ENCODE measurements at places on chromosomes 2 and 18.

- no peak for DNase-seq
These were observed 86.3 kb downstream of the PMS1 start for GRCh38 chr2:189870381-189871085.

DNA sequence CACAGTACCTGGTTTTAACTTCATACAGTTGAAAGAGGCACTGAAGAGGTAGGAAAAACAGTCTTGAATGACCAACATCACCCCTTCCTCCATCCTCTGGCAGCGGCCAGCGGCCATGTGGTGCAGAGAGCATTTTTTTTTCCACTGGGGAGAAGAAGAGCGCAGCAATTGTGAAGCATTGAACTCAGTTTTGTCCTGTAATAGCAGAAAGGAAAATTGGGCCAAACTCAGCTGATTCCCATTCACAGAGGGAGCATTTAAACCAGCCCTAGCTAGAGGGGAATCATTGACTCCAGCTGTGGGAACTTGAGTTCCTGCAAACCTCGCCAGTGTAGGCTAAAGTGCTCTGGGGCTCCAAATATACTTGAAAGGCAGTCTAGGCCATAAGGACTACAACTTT, 316.6 kb upstream of the CHST9 start:
- DNase-seq: no peak

DNA sequence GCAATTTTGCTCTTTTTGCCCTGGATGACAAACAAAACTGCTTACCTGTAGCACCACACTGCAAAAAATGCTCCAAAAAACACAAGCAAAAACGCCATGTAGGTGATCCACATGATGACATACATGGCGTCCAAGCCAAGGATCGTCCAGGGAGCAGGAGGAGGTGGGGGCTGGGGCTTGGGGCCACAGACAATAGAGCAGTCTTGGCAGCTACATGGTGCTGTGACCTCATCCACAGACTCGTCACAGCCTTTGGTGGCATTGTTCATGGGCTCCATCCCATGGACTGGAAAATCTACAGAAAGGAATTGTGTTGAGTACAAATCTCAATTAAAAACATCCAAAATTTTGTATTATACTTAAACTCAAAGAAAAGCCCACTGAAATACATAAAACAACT, 26.1 kb downstream of the NPC1 start:
- no peak for DNase-seq

GRCh38 chr18:37729716-37730115, 164.1 kb upstream of the CELF4 start:
- no peak for DNase-seq

GRCh38 chr18:48733643-48734253, 194.9 kb downstream of the CTIF start:
- DNase-seq: no peak

- no peak for DNase-seq
These were observed 255.3 kb upstream of the ID2 start for GRCh38 chr2:8426550-8426949.

DNA sequence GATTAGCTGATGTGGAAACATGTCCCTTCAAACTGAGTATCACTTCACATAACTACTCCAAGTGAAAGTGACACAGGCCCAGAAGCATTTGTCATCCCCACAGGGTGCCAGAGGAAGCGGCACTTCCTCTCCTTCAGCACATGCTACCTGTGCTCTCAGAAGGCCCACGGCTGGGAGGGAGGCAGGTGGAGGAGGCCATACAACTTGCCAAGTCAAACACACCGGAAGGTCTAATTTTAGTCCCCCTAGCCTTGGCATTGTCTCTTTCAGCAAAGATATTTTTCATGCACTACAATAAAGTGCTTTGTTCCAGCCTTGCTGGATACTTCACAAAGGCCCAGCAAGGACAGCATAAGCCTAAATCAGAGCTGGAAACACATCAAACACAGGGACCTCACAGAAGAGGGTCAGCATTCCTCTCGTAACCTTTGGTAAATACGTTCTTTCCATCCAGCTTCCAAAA, 38.0 kb downstream of the VSNL1 start:
- DNase-seq: no peak

DNA sequence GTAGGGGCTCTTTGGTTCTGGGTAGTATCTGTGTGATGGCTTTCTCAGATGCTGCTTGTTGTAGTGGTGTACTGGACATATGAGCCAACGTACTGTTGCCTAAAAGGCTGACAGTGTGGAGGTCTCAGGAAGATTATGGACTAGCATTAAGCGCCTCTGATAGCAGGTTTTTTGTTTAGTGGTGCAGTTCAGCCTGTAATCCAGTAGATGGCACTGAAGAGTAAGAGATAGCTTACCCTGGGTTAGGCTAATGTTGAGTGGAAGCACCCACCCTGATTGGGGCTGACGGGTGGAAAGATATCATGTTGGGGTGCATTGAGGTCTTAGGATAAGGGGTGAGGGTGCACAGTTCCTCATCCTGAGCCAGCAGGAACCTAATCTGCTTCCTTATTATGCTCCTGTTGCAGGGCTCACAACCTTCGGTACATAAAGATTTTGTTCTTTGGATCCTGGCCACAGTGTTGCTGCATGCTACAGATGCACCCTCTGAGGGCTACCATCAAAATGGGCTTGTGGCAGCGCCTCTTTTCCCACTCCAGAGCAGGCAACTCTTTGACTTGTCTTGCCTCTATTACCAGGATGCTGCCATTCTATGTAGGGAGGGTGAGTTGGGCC, 79.6 kb downstream of the MSTN start:
- DNase-seq: no peak

DNA sequence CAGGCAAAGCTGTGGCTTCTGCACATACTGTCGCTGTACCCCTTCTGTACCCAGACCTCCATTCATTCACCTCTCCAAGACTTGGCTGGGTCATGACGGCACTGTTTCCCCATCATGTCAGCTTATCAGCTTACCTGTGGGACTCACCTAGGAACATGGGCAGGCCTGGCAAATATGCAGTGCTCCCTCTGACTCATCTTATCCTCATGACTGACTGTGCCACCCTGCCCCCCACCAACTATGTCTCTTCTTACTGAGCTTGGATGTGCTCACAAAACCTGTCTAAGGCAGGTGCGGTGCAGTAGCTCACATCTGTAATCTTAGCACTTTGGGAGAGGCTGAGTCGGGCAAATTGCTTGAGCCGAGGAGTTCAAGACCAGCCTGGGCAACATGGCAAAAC, 152.4 kb downstream of the MGAT5 start:
- no peak for DNase-seq

GRCh38 chr18:69871363-69871762, 76.3 kb downstream of the CD226 start:
- no peak for DNase-seq

DNA sequence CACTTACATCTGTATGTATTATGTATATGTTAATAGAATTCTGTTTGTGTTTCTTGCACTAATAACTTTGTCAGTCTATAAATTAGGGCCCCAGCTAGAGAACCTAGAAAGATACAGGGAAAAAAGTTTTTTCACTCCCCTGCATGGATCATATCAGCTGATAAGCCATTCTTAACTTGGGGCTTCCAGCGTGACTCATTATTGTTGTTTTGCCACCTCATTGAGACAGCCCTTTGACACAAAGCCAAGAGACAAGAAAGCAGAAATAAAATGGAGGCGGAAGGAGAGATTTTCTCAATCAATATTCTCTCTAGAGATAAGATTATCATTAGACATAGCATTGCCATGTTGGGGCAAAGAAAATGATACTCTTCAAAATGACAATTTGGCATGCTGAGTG, 93.4 kb downstream of the AKAIN1 start:
- DNase-seq: no peak

GRCh38 chr2:27079233-27080139, 1.1 kb downstream of the EMILIN1 start:
- DNase-seq: no peak

DNA sequence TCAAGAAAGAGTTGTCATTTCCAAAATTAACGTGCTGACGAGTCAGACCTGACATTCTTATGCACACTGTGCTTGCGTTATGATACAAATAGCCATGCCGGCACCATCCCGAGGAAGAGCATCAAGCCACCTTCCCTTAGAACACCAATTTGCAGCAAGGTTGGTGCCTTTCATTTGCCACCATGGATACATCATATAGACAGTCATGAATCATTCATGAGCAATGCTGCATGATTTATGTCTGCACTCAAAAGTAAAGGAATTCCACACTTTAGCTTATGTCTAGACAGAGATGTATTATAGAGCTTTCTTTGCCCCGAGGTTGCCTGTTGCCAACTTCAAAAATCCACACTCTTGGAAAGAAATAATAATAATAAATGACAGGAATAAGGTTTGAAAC, 166.9 kb downstream of the VWC2L start:
- no peak for DNase-seq

DNA sequence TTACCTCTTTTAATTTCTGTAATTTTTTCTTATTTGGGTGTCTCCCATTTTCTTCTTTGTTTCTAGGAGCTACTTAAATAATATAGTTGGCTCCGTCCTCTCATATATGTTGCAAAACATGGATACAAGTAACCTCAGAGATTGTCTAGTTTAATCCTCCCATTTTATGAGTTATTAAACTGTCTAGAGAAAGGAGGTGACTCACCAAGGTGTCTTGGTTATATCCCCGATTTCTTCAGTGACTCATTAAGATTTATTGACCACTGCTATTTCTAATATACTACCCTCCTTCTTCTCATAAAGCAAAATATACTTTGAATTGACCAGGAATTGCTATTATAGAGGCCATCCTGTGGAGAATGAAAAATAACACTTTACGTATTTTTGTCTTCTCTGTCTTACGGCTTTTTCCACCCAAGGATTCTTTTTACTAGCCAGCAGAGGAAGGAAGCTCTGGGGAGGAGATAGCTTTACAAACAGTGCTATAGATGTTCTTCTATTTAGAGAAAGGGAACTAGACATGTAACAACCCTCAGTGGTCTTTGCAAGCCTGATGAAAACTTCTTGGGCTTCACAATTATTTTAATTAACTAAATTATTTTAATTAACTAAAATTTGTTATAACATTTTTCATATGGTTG, 300.4 kb upstream of the TNP1 start:
- no peak for DNase-seq

GRCh38 chr2:231410293-231411004, 14.9 kb downstream of the B3GNT7 start:
- no peak for DNase-seq

DNA sequence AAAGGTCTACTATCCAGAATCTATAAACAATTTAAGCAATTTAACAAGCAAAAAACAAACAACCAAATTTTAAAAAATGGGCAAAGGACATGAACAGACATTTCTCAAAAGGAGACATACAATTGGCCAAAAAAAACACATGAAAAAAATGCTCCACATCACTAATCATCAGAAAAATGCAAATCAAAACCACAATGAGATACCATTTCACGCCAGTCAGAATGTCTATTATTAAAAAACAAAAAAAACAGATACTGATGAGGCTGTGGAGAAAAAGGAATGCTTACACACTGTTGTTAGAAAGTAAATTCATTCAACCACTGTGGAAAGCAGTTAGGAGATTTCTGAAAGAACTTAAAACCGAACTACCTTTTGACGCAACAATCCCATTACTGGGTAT, 66.4 kb upstream of the SESTD1 start:
- no peak for DNase-seq

GRCh38 chr2:229087843-229088516, 183.1 kb downstream of the PID1 start:
- no peak for DNase-seq

GRCh38 chr2:47254464-47254863, 99.4 kb upstream of the STPG4 start:
- DNase-seq: no peak

- no peak for DNase-seq
These were observed 68.6 kb downstream of the CAMKMT start for GRCh38 chr2:44430342-44430741.

GRCh38 chr18:26802330-26803200, 62.9 kb downstream of the AQP4 start:
- DNase-seq: no peak

DNA sequence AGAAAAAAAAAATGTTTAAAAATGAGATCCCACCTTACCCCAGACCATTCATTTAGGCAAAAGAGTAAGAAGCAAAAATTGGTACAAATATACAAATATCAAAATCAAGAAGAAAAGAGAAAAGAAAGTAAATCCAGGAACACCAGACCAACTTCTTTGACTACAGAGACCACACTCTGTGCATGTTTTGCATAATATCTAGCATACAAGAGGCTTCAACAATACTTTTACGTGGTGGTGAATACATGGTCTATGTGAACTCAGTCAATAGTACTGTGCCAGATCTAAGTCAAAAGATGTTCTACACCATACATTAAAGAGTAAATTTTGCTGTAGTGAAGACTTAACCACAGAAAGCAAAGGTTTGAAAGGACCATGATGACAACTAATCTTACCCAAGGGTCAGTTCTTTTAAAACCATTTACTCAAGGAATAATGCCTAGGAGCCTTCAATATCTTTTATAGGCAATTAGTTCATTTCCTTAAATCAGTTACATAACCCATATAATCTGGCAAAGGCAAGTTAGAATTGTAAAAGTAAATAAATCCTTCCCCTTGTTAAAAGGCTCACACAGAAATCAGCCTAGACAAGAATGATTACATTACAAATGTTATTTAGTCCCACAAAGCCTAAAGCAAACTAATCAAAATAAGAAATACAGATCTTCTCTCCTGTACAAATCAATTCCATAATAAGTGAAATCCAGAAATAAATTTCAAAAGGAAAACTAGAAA, 115.2 kb downstream of the EXOC6B start:
- no peak for DNase-seq

- DNase-seq: no peak
These were observed 109.1 kb downstream of the CYP26B1 start for GRCh38 chr2:72038524-72038923.

- DNase-seq: no peak
These were observed 62.7 kb upstream of the NT5C1B start for GRCh38 chr2:18651842-18652774.

- DNase-seq: no peak
These were observed 14.0 kb downstream of the ITM2C start for GRCh38 chr2:230878599-230879188.

- no peak for DNase-seq
These were observed 408.5 kb downstream of the ZEB2 start for GRCh38 chr2:144111437-144111836.

GRCh38 chr2:75241696-75242095, 42.4 kb upstream of the TACR1 start:
- DNase-seq: no peak

DNA sequence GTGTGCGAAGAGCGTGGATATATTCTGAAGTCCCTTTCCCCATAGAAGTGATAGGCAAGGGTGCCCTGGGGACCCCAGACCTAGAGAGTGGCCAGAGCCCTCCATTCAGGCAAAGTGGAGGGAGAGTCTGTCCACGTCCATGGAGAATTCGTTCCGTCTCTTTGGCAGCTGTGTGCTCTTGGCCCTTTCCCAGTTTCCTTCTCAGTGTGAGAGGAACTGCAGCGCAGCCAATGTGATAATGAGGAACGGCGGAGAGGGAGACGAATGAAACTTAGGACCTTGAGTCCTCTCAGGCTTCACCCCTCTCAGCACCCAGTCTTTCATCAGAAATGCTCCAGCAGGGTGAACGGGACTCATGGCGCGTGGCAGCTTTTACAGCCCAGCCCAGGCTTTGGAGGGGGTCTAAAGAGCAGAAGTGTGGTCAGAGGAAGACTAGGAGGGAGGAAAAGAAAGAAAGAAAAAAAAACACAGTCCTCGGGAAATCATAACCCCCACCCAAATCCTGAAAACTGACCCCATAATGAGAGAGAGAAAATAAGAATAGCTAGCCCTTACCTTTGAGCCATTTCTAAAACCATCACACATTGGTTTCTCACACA, 95.0 kb upstream of the RIOK3 start:
- DNase-seq: no peak

- no peak for DNase-seq
These were observed 61.9 kb downstream of the MEIS1 start for GRCh38 chr2:66496670-66497420.

GRCh38 chr18:61870151-61870550, 22.7 kb downstream of the RNF152 start:
- no peak for DNase-seq

Measured in stimulated activated CD4-positive, alpha-beta T cell treated with anti-CD3 and anti-CD28 coated beads, Interleukin-1b, Interleukin-23, amount 100 ng/mL, for 1 hour (primary cell).